ENCODE measurements at places on chromosomes 7 and 10.

GRCh38 chr10:129968853-129969183, 4.7 kb upstream of the EBF3 start:
- DNase-seq = no peak

DNA sequence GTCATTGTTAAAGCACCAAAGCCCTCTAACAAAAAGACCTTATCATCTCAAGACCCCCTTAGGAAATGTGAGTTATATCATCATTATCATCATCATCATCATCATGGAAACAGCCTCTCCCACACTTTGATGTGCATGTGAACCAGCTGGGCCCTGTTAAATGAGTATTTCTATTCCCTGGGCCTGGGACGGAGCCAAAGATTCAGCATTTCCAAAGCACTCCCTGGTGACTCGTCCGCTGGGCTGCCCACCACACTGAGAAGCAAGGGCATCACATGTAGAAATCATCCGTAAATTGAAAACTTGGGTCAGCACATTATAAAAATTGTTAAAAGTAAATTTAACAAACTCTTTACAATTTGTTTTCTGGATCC, 88.6 kb downstream of the PTPRN2 start:
- no peak for DNase-seq

DNA sequence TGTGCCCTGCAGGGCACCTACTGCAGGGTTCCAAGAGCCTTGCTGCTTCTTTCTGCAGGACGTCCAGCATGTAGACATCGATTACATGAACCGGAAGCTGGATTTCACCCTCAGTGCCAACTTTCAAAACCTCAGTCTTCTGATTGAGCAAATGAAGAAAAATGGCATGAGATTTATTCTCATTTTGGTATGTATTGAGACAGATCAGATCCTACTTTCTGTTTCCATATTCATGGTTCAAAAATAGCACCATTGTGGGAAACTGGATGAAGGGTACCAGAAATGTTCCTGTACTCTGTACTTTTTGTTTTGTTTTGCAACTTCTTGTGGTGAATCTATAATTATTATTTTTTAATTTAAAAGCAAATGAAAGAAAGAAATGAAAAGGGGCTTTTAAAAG, 64.1 kb downstream of the MGAM2 start:
- DNase-seq = no peak

DNA sequence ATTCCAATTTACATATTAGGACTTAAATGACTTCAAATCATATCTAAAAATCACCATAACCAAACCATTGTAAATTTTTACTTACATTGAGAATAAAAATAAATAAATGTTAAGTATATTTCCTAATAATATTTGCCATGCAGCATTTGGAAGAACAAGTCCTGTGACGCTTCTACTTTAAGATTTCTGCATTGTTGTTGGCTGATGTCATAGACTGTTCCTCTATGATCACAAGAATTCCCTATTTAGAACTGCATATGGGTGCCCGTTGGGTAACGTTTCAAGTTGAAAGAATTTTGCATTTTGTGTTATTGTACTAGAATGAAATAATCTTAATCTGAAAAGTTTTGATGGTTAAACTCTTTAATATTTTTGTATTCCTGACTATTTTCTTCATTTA, 5.1 kb upstream of the ITGB1 start:
- DNase-seq = no peak

DNA sequence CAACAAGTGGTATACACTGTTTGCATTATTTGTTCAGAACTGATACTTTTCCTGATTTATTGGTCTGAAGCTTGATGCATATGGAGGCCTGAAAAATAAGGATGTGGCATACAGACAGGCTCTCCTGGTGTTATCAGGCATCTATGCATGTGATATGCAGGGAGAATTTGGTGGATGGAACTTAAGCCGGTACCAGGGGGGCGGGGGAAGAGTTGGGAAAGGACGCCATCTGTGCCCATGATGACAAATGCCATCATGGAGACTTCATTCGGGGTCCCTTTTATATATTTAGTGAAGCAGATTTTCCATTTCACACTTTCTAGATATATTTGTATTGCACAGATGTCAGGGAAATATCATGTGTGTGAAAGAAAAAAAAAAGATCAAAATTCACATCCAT, 5.4 kb downstream of the HECW1 start:
- no peak for DNase-seq

GRCh38 chr10:25999295-25999981, 65.4 kb downstream of the MYO3A start:
- DNase-seq = no peak

DNA sequence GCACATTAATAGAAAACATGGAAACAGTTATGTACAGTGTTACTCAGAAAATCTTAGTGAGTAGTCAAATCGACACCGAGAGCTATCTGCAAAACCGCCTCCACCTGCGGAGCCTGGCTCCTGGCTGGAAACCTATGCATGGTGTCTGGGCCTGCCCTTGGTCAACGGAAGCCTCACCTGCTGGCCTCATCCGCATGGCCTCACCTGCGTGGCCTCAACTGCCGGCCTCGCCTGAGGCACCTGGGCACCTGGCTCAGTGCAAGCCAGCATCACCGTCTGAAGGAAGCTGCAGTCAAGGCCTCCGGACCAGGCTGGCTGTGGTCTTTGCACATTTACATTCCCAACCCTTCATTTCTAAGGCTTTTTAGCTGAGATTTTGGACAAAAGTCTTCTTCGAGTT, 352.1 kb downstream of the POM121L12 start:
- DNase-seq = no peak

GRCh38 chr10:62373639-62373994, 552 bp upstream of the ZNF365 start:
- no peak for DNase-seq

DNA sequence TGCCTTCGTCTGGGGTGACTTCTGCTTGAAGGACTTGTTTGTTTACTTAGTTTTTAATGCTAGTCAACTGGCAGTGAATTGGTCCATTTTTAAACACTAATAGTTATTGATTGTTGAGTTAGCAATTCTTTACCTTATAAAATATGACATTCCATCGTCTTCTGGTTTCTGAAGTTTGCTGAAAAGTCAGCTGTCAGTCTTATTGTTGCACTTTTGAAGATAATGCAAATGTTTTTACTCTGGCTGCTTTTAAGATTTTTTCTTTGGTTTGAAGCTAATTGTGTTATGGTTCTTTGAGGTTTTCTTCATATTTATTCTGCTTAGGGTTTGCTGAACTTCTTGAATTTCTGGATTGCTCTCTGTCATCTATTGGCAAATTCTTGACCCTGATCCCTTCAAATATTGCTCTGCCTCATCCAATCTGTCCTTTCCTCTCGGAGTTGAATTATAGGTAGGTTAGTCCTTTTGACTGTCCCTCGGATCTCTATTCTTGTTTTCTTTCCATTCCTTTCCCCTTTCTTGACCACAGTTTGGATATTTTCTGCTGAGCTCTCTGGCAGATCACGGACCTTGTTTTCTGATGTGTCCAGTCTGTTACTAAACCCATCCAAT, 24.2 kb downstream of the MGMT start:
- no peak for DNase-seq

DNA sequence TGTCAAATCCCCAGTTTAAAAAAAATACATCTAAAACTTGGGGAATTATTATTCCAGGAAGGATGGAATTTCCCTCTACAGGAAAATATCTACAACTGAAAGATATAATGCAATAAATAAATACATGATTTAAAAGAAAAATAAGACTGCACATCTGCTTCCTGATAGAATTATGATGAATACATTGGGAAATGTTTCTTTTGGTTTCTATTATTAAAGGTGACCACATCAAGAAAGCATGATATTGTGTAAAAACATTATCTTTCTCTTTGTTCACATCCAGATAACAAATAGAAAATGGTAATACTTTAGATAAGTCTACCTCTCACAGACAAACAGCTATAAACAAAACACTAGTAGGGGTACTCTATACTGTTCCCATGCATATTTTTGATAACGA, 19.2 kb downstream of the SEMA3D start:
- no peak for DNase-seq

DNA sequence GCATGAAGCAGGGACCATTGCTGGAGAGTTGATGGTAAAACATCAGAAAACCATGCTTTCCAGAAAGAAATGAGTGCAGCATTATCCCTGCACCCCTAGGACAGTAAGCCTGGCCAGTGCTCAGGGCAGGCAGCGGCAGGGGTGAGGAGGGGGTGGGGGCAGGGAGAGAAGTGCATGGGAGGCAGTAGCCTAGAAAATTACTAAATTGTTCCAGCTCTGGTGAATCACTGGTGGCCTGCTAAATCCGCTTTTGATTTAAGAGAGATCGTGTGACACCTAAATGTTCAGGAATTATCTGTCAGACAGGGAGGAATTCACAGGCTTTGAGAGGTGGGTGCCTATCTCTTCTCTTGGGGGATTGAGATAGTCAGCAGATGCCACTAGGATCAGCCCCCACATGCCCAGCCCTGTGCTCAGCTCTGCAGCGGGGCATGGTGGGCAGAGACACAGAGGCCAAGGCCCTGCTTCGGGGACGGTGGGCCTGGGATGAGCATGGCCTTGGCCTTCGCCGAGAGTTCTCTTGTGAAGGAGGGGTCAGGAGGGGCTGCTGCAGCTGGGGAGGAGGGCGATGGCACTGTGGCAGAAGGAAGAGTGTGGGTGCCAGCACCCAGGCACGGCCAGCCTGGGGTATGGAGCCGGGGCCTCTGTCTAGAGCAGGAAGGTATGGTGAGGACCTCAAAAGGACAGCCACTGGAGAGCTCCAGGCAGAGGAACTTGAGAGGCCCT, 5.0 kb upstream of the AQP1 start:
- DNase-seq = no peak

DNA sequence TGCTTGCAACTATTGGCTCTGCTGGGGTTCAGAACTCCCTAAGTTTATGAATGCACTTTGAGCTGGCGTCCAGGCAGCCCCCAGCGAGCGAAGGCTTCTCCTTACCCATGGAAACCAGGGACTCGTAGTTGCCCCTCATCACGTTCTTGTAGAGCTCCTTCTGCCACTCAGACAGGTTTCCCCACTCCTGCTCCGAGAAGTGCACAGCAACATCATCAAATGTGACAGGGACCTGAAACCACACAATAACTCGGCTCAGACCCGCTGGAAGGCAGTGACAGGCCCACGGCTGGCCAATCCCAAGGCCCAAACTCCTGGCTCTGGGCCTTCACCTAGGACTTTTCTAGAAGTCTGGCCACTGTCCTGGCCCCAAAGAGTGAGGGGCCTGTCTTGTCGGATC, 6.9 kb downstream of the ZNF777 start:
- DNase-seq = no peak

- DNase-seq = no peak
Observed at GRCh38 chr10:52814506-52814905, 41.9 kb upstream of the MBL2 start.

- no peak for DNase-seq
Observed at GRCh38 chr10:4034907-4035598, 250.0 kb upstream of the KLF6 start.

DNA sequence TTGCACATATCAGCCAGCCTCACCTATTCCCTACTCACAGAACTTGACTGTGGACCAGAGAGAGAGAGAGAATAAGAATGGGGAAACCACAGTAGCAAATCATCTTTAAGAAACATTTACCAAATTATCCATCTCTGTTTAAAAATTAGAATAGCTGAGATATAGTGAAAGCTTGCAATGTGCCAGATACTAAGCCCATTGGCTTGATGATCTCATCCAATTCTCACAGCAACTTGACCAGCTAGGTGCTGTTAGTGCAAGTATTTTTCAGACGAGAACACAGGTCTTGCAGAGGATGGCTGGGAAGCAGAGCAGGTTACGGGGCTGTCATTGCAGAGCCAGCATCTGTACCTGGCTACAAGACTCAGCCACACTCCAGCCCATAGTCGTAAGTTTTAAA, 50.9 kb downstream of the KLF6 start:
- DNase-seq = no peak

- DNase-seq = no peak
Observed at GRCh38 chr7:45597286-45597984, 23.3 kb downstream of the ADCY1 start.

DNA sequence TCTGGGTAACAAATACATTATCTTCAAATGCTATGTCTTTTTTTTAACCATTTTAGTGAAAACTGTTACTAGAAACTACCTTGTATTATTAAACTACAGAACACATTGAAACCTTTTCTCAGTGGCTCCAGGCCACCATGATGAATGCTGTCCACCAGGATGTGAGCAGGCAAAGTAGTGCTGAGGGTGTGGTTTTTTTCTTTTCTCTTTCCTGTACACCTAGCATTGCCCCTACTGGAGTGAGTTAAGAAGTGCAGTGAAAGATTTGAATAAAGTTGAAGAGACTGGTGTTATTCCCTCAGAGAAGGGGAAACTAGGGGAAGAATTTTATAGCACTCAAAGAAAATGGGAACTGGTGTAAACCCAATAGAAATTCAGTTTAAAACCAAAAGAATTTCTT, 120.0 kb upstream of the SAMD8 start:
- DNase-seq = no peak

DNA sequence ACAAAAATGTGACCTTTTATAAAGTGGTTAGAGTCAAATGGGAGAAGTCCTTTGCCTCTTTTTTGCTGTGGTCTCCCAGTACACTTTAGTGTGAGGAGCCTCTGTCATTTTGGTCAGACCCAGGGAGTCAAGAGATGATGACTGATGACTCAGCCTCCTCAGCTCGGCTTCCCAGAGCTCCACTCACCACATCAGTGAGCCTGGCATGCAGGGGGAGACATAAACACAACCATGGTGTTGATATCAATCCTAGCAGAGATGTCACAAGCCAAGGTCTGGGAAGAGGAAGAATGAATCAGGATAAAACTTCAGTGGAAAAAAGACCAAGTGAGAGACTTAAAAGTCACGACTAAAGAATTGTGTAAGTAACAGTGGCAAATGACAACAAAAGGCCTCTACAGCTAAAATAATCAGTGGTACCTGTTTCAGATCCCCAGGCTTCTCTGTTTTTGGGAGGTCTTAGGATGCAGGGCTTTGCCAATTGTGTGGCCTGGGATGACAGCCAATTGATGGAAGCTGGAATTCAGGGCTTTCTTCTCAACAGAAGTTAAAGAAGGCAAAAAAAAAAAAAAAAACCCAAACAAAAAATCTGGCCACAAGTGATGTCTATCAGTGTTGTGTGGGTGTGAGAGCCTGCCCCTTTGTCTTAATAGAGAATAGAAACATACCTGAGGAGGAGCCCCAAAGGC, 50.2 kb downstream of the TFAM start:
- DNase-seq = peak; percentile 12

DNA sequence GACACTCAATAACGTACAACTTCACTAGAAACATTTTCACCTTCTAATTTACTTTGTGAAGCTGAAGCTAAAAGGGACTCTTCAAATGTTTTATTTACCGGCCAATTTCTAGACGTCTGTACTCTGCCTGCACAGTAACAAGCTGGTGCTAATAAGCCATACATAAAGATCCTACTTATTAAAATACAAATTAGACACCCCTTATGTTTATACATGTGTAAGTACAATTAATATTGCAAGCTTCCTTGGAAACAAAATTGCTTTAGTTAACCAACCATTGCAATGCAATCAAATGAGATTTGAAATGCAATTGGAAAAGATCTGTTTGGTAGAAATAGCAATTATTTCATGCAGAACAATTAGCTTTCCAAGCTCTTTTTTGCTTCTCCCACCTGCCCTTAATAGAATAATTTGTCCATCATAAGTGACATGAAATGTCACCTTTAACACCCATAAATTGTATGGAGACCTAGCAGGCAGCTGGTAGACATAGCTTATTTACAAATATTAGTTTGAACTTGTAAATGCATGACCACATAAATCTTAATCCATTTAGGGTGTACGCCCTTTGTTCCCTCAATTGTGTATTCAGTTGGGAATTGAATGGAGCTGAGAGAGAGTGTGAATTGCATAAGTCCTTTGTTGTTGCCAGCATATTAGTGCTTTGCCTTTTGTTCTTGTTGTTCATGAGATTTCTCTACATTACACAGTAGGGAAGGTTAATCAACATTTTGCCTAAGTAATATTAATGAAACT, 277.1 kb downstream of the CACNA2D1 start:
- DNase-seq = no peak

- DNase-seq = no peak
Observed at GRCh38 chr7:72538147-72538546, 126.0 kb upstream of the CALN1 start.

All from NCI-H446 treated with DMSO at 0.1 percent for 48 hours (cell line).